GM20000 (cell line): ENCODE measurements at places on chromosomes 7 and 10.
A peak's percentile ranks its signal among the peaks of the same experiment; 100 is the strongest.

DNA sequence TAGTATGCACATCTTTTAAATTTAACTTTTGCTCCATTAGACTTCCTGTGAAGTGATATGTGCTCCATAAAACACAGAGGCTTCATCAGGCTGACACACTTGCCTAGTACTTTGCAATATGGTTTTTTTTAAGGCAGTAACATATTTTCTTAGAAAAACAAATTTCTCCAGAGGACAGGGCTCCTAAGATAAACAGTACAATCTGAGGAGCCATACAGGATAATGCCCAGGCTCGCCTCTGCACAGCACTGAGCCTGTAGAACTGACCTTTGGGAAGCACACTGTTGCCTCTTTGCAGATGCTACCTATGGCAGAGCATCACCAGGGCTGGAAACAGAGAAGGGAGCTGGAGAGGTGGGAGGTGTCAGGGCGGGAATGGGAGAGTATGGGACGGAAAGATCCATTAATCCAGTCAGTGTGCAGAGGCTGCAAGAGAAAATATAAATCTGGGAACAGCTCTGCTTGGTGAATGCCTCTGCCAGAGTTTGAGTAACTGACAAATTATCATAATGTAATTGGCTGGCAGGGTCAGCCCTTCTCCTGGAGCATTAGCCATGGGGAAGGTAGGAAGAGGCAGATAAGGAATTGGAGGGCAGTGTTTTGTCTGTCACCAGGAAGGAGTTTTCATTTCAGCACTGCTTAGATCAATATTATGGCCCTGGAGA lies 132.3 kb downstream of the CREB5 start:
- no peak for DNase-seq

- no peak for DNase-seq
These were observed 670 bp downstream of the RCC1L start for GRCh38 chr7:75072981-75073283.

DNA sequence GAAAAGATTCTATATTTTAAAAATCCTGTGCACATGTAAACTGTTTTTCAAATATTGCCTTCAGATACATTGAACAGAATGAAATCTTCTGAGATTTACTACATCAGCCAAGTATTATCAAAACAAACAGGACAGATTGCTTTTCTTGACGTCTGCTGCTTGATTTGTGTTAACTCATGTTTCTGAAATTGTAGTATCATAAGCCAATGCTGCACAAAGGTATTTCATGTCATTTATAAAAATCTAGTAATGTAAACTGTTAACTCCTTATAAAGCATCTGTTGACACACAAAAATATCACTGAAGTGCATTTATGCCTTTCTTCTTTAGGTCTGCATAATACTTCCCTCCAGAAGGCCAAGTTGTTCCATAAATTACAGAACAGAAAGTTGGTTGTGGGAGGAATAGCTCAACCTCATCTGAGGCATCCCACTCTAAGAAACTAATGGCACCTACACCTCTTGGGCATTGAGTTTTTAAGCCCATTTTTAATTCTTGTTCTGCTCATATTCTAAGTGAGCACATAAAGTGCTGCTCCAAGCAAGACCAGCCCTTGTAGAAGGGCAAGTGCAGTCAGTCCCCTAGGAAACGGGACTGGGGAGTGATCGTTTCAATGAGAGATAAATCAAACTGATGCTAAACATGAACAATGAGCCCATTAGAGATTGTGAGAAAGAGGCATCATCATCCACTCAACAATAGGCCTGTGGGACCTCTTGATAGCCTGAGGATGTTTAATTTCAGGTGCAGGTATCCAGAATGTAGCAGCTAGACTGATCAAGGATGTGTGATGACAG lies 28.5 kb downstream of the CAV1 start:
- no peak for DNase-seq

DNA sequence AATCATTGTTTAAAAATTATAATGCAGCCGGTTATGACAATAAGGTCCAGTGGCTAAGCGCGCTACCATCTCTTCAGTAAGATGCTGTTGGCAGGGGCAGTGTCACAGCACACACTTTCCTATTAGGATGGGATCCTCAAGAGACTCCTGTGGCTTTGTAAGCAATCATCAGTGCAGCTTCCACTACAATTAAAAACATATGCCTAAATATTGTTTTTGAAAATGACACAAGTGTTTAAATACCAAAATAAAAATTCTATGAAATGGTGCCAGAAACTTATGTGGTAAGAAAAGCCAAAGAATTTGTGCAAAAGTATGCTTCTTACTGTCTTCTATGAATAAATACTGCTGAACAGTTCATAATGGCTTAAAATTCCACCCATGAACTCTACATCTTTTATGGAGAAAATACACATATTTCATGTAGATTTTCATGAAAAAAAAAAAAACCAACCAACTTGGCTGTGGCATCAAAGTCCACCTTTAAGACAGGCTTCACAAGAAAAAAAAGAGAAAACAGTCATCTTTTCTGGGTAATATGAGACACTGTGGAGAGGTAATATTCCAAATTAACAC lies 132.8 kb downstream of the SEMA3C start:
- no peak for DNase-seq

DNA sequence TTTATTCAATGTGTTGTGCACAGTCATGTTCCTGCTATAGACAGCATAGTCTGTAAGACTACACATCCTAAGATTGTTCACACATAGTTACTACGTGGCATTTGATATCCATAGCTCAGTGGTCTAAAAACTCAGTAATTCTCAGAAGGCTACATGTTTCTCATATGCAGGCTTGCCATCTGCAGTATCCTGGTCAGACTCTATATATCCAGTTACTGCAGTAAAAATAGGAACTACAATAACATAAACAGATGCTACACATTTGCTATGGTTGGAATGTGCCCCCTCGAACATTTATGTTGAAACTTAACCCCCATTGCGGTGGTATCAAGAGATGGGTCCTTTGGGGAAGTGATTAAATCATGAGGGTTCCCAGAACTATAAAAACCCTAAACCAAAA lies 1377.8 kb upstream of the LRRTM3 start:
- no peak for DNase-seq

DNA sequence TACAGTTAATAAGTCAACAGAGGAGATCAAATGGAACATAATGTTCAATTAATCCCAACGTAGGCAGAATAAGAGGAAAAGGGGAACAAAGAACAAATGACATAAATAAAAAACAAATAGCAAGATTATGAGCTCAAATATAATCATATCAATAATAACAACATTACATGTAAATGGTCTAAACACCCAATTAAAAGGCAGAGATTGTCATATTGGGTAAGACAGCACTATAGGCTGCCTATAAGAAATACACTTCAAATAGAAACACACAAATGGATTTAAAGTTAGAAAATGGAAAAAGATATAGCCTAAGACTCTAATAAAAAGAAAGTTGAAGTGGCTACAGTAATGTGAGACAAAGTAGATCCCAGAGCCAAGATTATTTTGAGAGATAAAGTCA lies 126.4 kb upstream of the PTER start:
- no peak for DNase-seq

- DNase-seq = no peak
These were observed 1.2 kb downstream of the NUB1 start for GRCh38 chr7:151342811-151343210.

DNA sequence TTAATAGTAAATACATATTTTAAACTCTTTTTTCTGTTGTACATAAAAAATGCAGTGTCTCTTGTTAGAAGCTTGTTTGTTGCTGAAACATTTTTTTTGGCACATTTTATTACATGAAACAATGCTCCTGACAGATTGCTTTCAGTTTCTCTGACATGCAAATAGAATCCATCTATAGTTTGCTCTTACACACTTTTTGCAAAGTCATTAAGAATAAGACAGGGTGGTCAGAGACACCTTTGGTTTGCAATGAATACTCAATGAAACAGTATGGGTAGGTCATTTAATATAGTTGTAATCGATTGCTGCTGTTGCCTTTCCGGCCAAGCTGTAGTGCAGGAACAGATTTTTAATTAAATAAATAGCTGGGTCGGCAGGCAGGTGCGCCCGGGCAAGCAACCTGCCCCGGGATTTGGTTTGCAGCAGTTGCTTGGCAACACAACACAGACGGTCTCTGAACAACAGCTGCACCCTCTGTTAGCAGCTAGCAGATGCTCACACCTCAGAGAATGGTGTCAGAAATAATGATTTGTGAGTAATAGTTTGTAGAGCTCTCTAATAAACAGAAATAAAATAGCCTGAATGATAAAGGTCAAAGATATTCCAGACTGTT lies 115.7 kb upstream of the CACNA2D1 start:
- DNase-seq = no peak

DNA sequence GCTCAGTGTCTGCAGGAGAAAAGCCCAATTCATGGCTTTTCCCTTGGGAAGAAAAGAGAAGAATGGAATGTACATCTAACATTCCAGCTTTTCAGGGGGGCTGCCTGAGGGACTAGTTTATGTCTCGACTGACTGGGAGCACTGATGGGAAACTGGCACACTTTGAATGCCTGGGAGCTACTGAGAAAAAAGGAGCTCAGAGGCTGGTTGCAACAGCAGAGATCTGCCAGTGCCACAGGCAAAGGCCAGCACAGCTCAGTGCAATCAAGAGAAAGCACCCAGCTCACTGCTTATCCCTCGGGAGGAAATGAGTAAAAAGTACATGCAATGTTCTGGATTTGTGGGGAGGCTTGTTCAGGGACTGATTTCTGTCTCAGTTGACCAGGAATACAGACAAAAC lies 226.2 kb downstream of the COBL start:
- no peak for DNase-seq

GRCh38 chr7:42621543-42622219 lies 290.2 kb downstream of the C7orf25 start:
- no peak for DNase-seq

DNA sequence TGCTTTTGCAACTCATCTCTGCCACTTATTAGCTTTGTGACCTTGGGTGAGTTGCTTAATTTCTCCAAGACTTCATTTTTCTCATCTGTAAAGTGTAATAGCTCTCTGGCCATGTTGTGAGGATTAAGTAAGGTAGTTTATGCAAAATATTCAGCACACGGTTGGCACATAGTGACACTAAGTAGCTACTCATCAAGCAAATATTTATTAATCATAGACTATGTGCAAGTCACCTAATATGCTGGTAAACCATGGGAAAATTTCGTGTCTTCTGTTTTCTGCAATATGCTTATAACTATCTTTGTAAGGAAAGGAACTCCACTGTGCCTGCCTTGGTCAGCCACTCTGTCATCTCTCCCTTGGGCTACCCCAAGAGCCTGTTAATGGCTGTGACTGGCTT lies 50.3 kb upstream of the EGR2 start:
- no peak for DNase-seq

DNA sequence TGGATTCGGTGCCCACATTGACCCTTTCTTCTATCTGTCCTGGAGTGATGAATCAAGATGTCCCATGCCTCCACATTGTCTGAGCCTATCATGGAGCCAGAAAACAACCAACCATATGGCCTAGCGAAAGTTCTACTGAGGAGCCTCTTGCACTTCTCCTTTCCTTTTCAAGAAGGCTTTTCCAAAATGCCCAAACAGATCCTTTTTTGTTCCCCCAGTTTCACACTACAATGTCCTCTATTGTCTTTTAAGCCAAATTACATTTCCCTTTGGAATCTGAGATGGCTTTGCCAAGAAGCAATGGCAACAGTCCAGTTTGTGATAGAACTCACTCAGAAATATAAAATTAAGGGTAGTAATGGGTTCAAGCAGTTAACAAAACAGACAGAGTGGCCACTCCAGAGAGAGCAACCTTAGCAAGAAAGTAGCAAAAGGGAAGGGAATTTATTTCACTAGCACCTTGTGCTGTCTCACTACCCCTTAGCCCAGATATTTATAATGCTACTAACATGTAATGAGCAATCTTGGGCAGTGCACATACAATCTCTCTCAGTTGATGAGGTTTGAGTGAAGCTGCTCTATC lies 194.6 kb upstream of the PDE1C start:
- DNase-seq = no peak

- peak; percentile 73 for DNase-seq
These were observed 122.7 kb downstream of the MAD1L1 start for GRCh38 chr7:2109936-2110609.

GRCh38 chr10:102398172-102399020 lies 2.9 kb downstream of the NFKB2 start:
- DNase-seq = no peak

- DNase-seq = no peak
These were observed 187.5 kb downstream of the AHR start for GRCh38 chr7:17485904-17486303.

GRCh38 chr10:114611617-114612016 lies 46.5 kb downstream of the ABLIM1 start:
- DNase-seq = no peak

DNA sequence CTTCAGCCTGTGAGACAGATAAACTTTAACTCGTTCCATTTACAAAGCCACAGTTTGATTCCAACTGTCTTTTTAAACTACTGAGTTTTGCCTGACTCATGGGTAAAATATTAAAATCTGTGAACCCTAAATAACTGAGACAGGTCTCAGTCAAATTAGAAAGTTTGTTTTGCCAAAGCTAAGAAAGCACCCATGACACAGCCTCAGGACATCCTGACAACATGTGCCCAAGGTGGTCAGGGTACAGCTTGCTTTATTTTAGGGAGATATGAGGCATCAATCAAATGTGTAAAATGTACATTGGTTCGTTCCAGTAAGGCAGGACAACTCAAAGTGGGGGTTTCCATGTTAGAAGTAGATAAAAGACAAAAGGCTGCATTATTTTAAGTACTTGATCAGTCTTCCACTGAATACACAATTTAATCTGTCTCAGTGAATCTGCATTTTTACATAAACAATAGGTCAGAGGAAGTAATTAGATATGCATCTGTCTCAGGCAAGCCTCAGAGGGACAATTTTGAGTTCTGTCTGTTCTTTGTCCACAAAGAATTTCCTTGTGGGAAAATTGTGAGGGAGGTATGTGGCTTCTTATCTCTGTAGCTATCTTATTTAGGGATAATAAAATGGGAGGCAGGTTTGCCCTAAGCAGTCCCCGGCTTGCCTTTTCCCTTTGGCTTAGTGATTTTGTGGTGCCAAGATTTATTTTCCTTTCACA lies 11.0 kb upstream of the PIP start:
- no peak for DNase-seq

DNA sequence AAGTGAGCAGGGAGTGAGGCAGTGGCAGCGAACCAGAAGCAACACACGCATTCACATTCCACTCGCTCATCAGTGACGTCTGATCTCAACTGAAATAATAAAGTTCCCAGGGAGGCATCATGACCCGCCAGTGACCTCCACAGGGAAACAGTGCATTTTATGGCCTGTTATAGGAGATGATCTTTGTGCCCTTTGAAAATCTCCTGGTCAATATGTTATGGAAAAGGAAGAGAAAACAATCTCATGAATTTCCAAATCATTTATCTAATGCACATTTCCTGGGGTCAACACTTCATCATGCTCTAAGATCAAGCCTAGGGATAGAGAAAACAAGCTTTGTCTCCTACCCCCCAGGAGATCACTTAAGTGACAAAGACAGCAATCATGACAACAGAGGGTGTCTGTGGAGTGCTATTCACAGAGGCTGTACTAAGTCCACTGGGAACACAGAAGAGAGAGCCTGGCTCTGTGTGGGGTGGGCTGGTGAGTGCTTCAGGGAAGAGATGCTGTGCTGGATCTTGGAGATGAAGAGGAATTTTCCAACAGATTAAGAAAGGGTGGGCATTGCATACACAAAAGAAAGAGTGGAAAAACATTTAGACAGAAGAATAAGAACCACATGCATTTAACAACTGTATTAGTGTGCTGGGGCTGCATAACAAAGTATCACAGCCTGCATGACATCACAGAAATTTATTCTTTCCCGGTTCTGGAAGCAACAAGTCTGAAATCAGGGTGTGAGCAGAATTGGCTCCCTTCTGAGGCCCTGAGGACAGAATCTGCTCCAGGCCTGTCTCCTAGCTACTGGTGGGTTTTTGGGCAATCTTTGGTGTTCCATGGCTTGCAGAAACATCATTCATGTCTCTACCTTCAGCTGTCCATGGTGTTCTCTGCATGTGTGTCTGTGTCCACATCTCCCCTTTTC lies 613.9 kb upstream of the IGFBP3 start:
- no peak for DNase-seq
